ENCODE measurements at places on chromosomes 2 and 18. TPM values are rescaled to one million over a fixed set of nuclear protein-coding genes. Genes with fewer than 3 reads are reported as not detected.

GRCh38 chr2:43081131-43081765 lies 145.2 kb downstream of the ZFP36L2 start:
- no peak for DNase-seq

DNA sequence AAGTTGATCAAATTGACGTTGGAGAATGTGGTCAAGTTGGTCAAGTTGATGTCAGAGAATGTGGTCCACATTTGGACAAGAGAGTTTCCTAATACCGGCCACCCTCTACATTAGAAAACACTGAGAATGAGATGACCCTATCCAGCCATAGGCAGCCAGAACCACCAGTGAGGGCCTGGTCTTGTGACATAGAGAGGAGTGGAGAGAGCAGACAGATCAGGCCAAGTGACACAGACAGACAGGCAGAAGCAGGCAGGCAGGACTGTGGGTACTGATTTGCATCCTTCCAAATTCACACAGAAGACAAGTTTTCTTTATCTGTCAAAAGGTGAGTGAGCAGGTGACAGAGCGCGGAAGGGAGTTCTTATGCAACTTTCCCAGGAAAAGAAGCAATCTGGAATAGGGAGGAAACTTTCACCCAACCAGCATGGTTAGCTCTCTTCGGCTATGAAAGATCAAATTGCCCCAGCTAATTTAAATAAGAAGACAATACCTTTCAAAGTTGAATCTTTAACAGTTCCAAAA lies 109.1 kb upstream of the PID1 start:
- no peak for DNase-seq

GRCh38 chr2:15776629-15776919 lies 163.8 kb upstream of the MYCN start:
- no peak for DNase-seq

DNA sequence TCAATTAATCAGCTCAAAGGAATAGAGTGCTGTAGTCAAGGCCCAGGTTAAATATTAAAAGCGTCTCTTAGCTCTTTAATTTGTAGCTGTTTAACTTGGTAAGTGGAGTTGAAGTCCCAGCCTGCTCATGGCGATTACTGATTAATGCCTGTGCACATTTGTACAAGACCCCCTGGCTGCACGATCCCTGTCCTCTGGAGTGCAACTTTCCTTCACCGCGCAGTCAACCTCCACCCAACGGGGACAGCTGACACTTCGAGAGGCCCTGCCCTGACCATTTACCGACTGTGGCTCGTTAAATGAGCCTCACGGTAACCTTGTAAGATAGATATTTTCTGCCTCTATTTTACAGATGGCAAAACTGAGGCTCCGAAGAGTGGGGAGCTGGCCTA lies 5.5 kb upstream of the CYS1 start:
- no peak for DNase-seq

DNA sequence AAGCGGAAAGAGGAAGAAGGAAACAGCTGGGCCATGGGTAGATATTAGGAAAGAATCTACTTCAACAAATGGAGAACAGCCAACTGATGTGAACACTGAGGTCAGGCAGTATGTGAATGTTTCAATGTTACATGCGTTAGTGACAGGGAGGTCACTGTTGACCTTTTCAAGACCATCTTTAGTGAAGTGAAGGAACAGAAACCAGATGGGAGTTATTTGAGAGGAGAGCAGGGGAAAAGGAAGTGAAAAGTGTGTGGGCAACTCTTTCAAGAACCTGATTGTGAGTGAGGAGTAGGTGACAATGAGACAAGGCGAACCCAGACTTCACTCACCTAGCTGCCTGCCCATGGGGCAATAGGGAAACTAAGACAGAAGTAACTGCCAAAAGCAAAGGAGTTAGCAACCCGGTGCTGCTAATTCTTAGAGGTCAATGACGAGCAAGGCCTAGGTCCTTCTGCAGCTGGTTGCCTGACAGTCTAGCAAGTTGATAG lies 67.0 kb downstream of the SP3 start:
- no peak for DNase-seq

DNA sequence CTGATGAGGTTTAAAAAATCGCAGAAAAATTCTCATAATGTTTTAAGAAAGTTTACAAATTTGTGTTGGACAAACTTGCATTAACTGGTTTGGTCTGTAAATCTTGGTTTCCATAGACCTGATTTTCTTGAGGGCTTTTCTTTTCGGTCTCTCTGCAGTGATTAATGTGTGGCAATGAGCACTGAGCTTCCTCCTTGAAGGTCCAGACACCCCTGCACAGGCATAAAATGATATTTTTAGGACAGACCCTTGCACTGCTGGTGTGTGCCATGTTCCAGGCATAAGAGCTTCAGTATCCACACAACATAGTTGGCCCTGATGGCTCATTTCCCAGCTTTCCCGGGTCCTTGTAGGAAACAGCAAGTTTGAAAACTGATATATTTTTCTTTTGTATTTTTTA lies 33.7 kb downstream of the MRPL33 start:
- no peak for DNase-seq

- no peak for DNase-seq
These were observed 31.3 kb downstream of the CNGA3 start for GRCh38 chr2:98377544-98377943.

DNA sequence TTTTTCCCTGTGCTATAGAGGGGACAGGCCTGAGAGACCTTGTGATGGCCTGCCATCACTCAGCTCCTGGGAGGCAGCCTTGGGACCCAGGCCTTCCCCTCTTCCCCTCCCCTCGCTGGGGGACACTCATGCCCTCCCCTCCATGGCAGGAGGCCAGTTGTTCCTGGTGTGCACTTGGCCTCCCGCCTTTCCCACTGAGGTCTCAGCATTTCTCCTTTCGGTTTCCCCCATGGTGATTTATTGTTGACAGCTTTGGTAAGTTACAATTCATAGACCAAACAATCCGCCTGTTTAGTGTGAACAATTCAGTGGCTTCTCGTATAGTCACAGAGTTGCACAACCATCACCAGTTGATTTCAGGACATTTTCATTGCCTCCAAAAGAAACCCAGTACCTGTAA lies 10.2 kb upstream of the CNDP1 start:
- no peak for DNase-seq

DNA sequence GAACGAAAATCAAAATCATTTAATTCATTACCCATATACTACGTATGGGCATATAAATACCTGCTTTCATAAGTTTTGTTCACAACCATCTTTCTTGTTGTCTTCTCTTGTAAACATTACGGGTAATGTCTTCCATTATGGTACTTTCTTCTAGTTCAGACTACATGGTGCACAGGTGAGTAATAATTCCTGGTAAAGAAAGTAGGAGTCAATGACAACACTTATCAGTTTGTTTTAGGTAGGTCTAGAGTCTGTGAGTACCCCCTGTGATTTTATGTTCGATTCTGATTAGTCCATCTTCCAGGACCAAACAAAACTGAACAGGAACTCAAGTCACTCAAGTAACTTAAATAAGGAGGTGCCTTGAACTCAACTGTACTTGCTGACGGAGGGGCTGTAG lies 25.2 kb upstream of the CTLA4 start:
- DNase-seq: no peak

DNA sequence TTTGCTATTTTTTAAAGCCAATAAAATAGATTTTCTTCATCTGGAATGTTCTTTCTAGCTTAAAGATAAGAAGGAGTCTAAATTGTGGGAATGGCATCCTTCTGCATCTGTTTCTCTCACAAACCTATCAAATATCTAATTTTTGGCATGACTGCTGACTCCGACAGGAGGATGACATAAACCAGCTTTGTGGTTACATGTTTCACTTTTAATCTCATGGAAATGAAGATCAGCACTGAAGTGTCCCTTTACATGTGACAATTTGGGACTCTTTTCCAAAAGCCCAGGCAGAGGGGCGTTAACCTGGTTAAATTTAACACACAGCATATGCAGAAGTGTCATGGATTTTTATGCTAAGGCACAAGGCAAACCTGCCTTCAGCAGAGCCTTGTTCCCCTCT lies 694.7 kb downstream of the ARHGAP15 start:
- DNase-seq: no peak

GRCh38 chr18:2978661-2979106 lies 34.3 kb downstream of the LPIN2 start:
- DNase-seq: peak; percentile 70

DNA sequence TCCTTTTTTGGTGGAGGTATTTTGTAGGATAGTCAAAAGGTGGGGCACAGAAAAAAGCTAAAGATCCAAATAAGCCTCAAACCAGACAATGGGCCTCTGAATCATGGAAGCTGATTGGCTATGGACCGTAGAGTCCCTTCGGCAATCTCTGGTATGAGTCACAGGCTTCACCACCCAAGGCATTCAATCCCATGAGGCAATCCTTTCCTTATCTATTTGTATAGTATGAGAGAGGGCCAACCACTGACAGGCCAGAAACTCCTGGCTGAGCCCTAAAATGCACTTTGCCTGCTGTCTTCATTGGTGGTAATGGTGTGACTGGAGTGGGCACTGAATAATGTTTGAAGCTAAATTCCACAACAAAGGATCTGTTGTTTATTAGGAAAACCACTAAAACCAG lies 38.7 kb upstream of the MEX3C start:
- DNase-seq: no peak

DNA sequence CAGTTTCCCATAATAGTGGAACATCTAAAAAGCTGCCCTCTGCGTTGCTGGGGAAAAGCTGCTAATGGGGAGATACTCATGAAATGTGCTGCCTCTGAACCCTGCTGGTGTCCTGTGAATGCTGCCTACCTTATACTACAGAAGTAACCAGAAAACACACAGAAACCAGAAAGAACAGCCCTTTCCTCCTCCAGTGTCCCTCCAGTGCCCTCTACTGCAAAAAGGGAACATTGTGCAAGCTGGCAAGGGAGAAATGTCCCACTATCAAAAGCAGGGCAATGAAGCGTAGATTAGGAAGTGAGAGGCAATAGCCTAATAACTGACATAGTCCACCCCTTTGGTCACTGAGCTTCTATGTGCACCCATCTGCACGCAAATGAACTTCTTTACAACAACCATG lies 162.7 kb upstream of the ETAA1 start:
- DNase-seq: no peak

- no peak for DNase-seq
These were observed 344.7 kb upstream of the SYT4 start for GRCh38 chr18:43622024-43622423.

GRCh38 chr2:45857867-45858520 lies 206.5 kb downstream of the PRKCE start:
- DNase-seq: no peak

- no peak for DNase-seq
These were observed 261.8 kb upstream of the FANCL start for GRCh38 chr2:58502931-58503330.

- DNase-seq: no peak
These were observed 103.0 kb upstream of the TMEM200C start for GRCh38 chr18:5998166-5998881.

GRCh38 chr2:158731386-158731785 lies 63.7 kb upstream of the DAPL1 start:
- DNase-seq: no peak

- DNase-seq: no peak
These were observed 85.8 kb upstream of the FAM237A start for GRCh38 chr2:206556357-206556949.

DNA sequence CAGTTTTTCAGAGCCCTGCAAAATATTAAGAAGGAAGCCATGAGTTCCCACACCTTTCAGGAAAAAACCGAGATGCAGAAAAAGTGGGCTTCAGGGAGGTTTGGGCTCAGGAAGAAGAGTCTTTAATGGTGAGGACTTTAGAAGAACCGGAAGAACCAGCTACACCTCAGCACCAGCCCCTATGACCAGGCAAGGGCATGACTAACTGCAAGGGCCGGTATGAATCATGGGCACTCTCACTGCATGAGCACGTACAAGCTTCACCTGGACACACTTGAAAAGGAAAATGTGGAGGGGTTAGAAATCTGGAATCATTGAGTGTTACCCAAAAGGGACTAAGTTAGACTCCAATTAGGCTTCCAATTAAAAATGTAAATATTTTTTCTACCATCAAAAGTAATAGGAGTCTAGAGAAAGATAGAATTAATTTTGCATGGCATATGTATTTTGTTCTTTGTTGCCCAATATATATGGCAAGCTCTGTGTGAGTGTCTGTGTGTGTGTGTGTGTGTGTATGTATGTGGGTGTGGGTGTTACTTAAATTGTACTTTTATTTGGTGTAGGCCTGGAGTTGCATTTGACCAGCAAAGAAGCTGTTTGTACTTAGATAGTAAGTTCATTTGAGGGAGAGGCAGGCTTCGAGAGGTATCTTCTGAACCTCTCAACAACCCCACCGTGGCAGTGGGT lies 66.5 kb upstream of the THUMPD2 start:
- DNase-seq: no peak

GRCh38 chr2:20012282-20013125 lies at the start of gene MATN3:
Gene MATN3 (minus strand): TSS chr2:20012668. CDS start chr2:20012631, 37 bp downstream.
- peak; percentile 25 for DNase-seq

DNA sequence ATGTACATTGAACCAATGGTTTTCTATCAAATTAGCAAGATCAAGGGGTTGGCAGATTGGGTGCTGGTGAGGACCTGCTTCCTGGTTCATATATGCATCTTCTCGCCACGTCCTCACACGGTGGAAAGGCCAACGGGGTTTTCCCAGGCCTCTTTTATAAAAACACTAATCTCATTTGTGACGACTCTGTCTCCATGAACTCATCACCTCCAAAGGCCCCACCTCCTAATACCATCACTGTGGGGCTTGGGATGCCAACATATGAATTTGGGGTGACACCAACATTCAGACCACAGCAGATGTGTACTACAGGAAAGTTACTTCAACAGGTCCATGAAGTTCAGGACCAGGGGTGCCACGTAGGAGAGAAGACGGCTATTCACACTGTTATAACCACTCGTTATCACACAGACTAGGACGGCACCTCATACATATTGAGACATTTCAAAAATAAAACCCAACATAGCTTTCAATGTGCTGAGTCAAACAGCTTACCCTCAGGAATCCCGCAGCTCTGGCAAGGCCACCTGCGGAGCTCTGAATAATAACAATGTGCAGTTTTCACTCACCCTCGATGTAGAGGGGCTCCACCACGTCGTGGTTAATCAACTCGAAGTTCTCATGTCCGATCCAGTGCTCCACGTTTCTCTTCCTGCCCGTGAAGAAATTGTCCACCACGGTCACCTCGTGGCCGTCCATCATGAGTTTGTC lies 49.3 kb downstream of the UXS1 start:
- no peak for DNase-seq

The CIB4 gene
- total RNA-seq: not detected

The SKOR2 gene
- not detected for total RNA-seq

The ACOXL gene
- not detected for total RNA-seq

The SH2D6 gene
- 2.5 TPM for total RNA-seq

Measured in activated naive CD4-positive, alpha-beta T cell treated with anti-CD3 and anti-CD28 coated beads, Interleukin-2, amount 50 U/mL, for 72 hours (primary cell).